CD4-positive, alpha-beta memory T cell (primary cell): ENCODE measurements at places on chromosomes 4 and X.
A peak's percentile ranks its signal among the peaks of the same experiment; 100 is the strongest.

DNA sequence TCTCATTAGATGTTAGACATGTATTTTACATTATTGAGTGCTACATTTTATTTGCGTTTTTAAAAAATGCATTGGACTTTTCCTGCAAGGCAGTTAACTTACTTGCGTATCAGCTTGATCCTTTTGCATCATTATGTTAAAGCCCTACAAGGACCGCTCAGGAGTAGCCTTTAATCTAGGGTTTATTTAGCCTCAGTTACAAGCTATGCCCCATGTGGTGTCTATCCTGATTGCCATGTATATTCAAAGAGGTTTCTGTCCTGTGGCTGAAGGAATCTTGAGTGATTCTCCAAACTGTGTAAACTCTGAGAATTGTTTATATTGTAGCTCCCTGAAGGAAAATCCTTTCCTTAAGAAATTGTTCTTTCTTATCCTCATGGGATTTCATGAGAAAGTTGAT, 821.8 kb upstream of the AGA start:
- no peak for DNase-seq

- DNase-seq, result no peak
Observed at GRCh38 chr4:124564121-124564520, 148.4 kb downstream of the ANKRD50 start.

DNA sequence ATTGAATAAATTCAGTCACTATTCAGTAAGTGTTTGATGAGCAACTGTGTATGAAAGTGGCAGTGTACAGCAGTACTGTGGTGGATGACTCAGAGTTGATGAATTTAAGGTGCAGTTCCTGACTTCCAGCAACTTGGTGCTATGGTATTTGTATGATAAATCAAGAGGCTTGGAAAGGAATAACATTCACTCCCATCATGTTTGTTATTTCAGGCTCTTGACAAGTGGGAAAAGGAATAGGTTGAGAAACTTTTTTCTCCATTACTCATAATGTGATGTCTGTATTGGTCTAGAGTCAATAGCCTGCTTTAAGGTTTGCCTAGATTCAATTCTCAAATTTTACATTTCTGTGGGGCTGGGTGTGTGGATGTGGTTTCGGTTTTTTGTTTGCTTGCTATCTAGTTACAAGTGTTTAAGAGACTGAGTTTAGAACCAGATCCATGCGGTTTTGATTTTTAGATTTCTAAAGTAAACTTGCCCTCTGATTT, 35.1 kb upstream of the CYP2U1 start:
- DNase-seq, result no peak

GRCh38 chr4:8892556-8893226, 21.1 kb upstream of the HMX1 start:
- DNase-seq, result no peak

DNA sequence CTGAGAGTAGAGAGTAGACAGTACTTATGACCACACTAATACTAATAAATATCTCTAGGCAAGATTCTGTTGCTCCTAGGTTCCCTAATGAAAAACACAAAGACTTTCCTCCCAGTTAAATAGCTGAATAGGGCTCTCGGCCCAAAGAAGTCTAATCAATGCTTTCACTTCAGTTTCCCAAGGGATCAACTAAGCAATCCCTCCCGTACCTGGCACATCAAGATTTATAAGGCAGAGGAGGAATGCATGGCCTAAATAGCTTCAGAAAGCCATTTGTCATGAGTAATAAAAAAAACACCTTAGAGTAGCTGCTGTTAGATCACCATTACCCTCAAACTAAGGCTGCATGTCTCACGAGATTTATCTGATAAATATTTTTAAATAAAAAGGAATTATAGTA, 56.8 kb upstream of the EXOC1L start:
- no peak for DNase-seq

GRCh38 chrX:64379924-64380323, 15.3 kb downstream of the MTMR8 start:
- DNase-seq, result no peak

GRCh38 chr4:185201977-185202962, 1.5 kb downstream of the CFAP97 start:
- peak; percentile 36 for DNase-seq

- DNase-seq, result peak; percentile 24
Observed at GRCh38 chr4:2254665-2255500, 7.0 kb downstream of the MXD4 start.

DNA sequence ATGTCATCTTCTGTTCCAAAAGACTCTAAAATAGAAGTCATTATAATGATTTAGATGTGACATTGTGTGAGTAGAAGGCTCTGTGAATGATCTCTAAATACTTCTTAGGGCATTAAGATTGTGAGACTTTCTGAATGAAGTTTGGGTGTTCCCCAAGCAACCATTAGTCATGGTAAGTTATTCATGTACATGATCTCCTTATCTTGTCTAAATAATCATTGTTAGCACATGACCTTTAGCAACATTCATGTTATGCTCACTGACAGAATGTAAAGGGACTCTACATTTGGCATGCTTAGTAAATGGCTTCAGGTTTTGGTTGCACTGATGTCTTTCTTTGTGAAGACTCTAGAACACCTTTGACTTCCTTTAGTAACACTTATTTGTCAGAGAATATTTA, 140.8 kb upstream of the AGA start:
- DNase-seq, result no peak

- DNase-seq, result no peak
Observed at GRCh38 chr4:117284736-117285135, 199.4 kb upstream of the TRAM1L1 start.

DNA sequence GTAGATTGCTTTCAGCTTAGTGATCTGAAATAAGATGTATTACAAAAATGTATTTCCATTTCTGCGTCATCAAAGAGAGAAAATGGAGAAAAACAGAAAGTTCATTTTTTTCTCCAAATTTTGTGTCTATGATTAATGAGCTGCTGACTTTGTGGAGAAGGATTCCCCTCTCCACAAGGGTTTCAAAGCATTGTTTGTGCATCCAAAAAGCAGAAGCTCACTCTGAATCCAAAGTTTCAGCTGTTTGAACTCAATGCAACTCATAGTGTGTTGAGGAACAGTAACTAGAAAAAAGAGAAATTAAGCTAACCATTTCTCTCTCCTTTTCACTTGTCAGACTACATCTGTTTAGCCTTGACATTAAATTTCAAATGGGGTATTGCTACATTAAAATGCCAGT, 62.9 kb upstream of the SLC7A11 start:
- DNase-seq, result no peak

DNA sequence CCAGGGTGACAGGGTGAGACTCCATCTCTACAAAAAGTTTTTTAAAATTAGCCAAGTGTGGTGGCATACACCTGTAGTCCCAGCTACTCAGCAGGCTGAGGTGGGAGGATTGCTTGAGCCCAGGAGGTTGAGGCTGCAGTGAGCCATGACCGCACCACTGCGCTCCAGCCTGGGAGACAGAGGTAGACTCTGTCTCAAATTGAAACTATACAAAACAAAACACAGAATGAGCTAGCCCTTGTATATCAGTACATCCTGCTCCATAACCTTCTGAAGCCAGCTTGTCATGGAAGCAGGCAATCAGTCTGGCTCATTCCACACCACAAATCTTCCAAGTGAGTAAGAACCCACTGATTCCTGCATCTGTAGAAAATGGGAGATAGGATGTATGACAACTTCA, 49.0 kb downstream of the CD99L2 start:
- no peak for DNase-seq

DNA sequence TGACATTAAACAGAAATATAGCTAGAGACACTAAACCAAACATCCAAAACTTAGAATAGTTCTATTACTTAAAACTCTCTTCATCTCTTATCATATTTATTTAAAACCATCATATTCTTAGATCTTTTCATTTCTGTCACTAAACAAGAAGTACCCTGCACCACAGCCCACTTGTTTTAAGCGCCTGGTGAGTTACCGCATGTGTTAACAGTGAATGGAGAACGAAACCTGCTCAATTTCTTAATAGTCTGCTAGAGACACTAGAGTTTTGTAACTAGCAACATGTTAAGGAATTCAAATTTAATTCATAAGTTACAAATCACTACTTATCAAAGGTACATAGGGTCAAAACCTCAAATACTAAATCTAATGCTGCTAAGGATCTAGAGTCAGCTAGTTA, 111.5 kb downstream of the FBXW7 start:
- no peak for DNase-seq

DNA sequence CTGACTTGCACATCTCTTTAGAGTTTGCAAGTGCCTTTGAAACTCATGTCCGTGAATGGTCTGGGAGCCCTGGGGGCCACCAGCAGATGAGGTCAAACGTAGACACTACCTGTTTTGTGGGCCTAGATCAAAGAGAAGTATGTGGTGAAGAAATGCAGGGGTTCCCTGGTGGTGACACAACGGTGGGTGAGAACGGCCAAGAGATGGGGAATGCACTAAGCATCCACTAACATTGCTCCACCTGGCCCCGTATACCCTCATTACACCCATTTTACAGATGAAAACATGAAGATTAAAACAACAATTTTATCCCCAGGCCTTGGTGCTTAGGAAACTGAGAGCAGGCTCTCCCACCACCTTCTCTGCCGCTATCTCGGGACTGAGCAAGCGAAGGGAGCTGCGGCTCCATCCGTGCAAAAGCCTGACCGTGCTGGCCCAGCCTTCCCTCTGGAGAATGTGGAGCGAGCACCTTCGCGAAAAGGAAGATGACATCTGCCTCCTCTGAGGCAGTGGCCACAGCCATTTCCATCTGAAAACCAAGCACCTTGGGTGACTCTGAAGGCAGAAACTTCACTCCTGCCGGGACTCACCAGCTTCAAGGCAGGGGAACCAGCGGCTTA, 91.9 kb downstream of the EVC2 start:
- DNase-seq, result no peak

- DNase-seq, result no peak
Observed at GRCh38 chrX:150063674-150064073, 125.4 kb upstream of the EOLA2 start.

DNA sequence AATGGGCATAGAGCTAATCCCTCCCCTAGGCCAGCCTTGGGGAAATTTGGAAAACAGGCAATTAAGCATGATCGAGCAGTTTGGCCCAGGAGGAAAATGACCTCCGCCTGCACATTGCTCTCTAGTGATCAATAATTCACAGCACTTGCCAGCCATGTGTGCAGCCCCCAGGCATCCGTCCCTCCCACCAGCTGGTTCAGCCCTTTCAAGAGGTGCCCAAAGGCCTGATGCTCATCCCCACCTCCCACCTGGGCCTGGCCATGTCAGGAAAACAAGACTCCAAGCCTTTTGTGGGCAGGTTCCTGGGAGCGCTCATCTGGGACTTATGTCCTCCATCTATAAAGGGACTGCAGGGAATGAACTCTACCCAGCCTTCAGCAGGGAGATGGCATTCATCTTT, 17.5 kb upstream of the PPP2R2C start:
- DNase-seq, result no peak

DNA sequence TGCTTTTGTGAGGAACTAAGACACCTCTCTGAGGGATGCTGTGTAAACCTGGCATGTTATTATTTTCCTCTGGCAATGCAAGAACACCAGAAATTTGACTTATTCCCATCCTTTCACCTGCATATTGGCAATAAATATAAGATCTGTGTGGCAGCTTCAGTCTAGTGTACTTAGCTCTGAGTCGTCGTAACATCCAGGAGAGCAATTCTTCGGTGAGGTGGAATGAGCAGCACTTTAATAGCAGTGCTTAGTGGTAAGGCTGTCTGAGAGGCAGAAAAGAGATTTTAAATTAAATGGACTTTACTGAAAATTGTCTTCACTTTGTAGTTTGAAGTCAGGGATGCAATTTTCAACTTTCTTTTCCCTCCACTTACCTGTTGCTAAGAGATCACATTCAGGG, 344.9 kb downstream of the PCDH7 start:
- no peak for DNase-seq

DNA sequence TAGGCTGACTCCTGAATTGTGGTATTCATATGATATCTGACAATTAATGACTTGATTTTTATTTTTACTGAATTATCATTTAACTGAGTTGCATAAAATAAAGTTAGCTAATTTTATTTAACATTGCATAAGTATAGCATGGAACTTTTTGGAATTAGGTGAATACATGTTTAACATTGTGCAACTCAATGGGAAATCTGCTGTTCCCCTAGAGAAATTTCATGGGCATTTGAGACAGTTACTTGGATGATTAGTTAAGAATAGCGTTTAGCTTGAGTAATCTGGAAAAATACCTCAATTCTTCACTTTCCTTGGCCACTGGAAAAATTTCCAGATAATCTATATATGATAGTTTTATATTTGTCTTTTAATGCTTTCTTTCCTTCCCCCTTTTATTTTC, 42.5 kb downstream of the NPNT start:
- no peak for DNase-seq

GRCh38 chr4:101643186-101643837, 147.2 kb upstream of the BANK1 start:
- no peak for DNase-seq

GRCh38 chr4:3826247-3827172, 60.3 kb downstream of the ADRA2C start:
- no peak for DNase-seq

DNA sequence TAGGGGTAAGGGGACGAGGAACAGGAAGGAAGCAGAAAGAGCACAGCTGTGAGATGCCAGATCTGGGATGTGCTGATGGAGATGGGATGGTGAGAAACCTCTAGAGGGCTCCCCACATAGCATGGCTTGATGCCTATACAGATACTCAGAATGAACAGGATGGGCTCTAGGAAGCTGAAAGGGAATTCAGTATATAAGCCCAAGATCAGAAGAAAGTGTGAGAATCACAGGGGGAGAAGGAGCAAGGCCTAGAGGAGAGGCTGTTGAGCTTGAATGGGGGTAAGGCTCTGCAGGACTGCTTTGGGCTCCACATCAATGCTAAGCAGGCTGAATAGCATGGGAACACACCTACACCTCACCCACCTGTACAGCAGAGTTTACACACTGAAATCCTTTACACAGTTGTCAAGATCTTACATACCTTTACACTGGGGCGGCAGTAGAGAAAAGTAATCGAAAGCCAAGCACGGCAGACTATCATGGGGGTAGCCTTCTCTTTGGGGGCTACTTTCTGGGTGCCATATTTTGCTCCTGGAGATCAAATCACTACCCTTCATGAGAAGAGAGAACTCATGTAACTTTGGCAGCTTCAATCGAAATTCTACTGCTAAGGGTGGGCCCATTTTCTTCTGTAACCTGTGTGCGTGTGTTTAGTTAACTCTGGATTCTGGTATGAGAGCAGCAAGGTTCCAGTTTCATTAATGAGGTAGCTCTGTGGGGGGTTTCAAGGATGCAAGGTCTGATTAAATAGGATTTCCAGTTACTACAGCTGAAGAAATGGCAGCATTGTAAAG, 30.6 kb downstream of the HOPX start:
- DNase-seq, result no peak

DNA sequence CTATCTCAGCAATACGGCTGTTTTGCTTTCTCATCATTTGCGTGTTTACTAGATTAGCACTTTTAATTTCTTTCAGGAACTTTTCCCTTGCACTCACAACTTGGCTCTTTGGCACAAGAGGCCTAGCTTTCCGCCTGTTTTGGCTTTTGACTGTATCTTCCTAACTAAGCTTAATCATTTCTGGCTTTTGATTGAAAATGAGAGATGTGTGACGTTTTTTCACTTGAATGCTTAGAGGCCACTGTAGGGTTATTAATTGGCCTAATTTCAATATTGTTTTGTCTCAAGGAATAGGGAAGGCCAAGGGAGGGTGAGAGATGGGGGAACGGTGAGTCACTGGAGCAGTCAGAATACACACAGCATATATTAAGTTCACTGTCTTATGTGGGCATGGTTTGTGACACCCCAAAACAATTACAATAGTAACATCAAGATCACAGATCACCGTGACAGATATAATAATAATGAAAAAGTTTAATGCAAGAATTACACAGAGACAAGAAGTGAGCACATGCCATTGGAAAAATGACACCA, 27.3 kb downstream of the MND1 start:
- DNase-seq, result no peak
